Stimulated activated CD4-positive, alpha-beta T cell treated with anti-CD3 and anti-CD28 coated beads, Interleukin-2, amount 100 ng/mL, for 24 hours (primary cell): ENCODE measurements at places on chromosomes 11 and 22.

GRCh38 chr11:48172818-48173609 lies 43.6 kb upstream of the OR4B1 start:
- peak; percentile 73 for DNase-seq

DNA sequence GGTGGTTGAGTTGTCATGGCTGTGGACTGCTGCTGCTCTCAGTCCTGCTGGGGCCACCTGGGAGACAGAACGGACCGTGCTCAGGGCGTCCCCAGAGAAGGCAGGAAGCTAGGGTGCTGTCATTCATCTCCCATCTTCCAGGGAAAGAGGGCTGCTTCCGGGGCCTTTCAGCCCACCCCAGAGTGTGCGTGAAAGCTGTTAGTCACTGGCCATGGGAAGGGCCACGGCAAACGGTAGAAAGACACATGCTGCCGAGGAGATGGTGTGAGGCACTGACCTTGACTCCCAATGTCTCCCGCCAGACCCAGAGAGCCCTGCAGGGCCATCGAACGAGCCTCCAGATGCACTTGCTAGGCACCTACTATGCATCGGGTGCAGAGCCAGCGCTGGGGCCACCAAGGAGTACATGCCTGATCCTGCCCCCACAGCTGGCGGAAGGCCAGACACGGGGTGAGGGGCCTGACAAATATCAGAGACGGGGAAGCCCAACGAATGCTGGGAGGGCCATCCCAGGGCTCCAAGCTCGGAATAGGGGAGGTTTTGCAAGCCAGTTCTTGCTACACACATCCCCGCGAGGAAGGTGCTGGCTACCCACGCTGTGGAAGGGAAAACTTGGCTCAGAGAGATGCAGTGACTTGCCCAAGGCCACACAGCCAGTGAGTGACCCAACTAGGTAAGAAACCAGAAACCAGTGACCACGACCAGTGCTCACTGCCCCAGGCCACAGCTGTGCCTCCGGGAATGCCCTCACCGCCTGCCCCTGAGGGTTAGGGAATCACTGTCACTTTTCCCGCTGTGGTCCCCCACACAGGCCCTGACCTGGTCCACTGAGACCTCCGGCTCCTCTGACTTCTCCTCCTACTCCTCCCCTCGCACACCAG lies 10.1 kb downstream of the RAC2 start:
- DNase-seq, result no peak

- no peak for DNase-seq
Observed at GRCh38 chr11:11709447-11710239, 87.8 kb upstream of the GALNT18 start.

- no peak for DNase-seq
Observed at GRCh38 chr11:114164546-114164945, 105.0 kb downstream of the ZBTB16 start.

GRCh38 chr11:37984991-37985390 lies 1387.0 kb upstream of the RAG2 start:
- no peak for DNase-seq

DNA sequence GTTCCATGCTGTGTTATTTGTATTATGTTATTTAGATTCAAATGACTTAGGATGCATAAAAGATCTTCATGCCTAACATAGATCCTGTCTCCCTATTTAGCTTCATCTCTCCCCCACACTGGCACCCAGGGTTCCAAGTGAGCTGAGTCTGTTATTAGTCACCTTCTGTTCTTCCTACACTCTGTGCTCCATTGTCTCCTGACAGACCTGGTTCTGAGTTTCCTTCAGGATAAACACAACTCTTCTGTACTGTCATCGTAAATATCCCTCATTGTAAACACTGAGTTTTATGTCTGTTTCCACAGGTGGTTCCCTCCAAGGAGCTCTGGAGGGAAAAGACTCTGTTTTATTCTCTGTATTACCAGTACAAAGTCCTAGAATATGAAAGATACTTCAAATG lies 8.7 kb downstream of the MMP26 start:
- DNase-seq, result no peak

- DNase-seq, result no peak
Observed at GRCh38 chr11:67292671-67293070, 3.6 kb downstream of the ANKRD13D start.

DNA sequence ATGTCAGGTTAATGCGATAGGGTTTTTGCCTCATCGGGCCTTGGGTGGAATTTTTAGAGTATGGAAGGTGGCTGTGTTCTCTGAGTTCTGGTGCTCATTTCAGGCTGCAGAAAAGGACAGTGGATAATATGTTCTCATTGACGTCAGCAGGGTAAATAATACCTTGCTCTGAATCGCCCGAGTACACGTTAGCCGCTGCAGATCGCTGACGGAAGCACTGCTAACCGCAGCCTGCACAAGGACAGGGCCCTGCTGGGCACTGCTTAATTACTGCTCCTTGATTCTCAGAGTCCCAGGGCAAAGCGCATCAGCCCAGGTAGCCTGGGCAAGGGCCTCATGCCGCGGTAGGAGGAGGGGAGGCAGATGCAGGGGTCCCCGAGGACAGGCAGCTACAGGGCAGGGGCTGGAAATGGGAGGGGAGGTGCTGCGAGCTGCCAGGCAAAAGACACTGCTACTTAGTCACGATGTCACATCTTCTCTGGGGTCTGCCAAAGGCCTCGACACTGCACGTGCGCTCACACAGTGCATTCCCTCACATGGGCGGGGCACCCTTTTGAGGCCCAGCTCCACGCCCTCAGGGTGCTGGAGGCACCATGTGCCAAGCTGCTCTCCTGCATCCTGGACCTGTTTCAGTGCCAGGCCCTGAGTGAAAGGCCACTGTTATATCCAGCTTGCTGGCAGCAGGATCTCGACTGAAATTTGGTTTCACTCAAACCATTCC lies 35.2 kb downstream of the PPP2R1B start:
- DNase-seq, result no peak

- peak; percentile 30 for DNase-seq
Observed at GRCh38 chr11:117232911-117233409, 489 bp downstream of the RNF214 start.

DNA sequence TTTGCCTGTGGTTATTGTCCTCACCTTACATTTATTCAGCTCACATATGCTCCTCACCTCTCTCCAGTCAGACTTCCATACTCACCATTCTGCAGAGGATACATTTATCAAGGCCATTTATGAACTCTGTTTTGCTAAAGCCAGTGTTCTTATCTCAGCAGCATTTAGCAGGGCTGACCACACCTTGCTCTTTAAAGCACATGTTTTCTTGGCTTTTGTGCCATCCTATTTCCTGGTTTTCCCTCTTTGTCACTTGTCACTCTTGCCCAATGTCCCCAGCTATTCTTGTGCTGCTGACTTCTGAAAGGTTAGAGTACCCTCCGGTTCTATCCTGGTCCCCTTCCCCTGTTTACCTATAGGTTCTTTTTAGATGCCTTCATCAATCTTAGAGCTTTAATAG lies 446.6 kb downstream of the NELL1 start:
- DNase-seq, result no peak

DNA sequence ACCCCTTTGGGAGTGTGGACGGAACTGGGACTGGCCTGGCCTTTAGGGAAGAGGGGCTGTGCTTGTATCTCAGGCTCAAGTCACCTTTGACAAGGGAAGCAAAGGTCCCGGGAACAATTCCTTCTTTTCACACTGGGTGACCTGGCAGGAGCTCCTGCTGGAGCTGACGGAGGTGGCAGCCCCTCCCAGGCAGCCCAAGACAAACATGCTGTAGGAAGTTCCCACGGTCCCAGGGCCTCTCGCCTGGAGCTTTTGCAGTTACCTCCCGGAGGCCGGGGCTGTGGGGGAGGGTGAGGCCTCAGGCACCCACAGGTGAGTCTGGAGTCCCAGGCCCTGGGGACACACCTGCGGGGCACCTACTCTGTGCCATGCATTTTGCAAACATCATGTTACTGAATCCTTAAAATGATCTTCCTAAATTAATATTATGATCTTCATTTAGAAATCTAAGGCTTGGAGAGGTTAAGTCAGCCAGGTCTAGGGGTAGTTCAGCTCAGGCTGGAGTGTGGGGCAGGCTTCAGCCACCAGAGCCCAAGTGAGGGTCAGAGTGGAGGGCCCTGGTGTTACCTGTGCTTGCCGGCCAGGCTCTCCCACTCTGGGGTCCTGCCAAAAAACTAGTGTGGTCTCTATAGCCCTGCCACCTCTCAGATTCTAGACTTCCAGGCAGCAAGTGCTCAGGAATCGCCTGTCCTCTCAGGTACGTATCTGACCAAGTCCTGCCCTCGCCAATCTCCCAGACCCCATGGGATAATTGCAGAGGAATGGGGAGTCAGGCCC lies 15.7 kb upstream of the MYEOV start:
- no peak for DNase-seq

GRCh38 chr22:50656122-50657070 lies 16.2 kb upstream of the SHANK3 start:
- no peak for DNase-seq

- DNase-seq, result no peak
Observed at GRCh38 chr22:11042116-11042515, 4485.9 kb upstream of the OR11H1 start.

DNA sequence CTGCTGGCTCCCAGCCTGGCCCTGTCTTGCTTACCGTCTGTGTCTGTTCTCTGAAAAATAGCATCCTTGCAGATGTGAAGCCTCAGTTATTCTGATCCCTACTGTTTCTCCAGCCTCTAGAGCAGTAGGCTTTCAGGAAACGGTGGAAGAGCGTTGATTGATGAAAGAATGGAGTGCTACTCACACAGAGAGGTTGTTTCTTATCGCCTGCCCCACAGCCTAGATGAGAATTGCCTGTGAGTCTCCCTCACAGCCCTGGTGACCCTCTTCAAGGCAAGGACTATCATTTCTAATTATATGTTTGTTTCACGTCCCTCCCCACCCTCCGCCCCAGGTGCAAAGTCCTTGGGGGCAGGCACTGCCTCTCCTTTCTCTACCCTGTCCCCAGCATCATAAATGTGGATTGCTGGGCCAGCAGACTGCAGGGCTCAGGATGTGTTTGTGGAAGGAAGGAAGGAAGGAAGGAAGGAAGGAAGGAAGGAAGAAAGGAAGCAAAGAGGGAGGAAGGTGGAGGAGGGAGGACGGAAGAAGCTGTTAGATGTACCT lies 575.3 kb upstream of the B3GAT1 start:
- DNase-seq, result no peak

GRCh38 chr11:43467958-43468357 lies 109.2 kb downstream of the TTC17 start:
- no peak for DNase-seq

DNA sequence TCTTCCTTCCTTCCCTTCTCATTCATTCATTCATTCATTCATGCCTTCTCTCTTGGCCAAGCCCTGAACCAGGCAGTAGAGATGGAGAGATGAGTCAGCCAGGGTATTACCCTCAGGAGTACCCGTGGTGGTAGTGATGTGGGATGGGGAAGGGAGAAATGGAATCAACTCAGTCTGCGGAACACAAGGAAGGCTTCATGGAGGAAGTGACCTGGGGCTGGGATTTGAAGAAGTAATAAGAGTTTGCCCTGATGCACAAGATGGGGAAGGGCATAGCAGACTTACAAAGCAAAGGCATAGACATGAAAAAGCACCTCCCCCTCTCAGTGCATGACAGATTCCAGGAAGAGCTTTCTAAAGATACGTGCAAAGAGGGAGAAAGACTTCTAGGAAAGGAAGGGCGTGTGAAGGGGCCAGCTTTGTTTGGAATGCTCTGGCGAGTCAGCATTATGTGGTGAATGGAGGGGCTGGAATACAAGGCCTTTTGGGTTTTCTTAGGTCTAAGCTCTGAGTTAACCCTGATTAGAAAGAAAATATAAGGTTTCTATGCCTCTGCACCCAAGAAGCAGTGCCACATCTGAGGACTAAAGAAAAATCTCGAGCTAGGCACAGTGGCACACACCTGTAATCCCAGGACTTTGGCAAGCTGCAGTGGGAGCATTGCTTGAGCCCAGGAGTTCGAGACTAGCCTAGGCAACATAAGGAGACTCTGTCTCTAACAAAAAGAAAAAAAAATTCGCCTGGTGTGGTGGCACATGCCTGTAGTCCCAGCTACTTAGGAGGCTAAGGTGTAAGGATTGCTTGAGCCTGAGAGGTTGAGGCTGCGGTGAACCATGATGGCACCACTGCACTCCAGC lies 36.4 kb upstream of the ACER3 start:
- DNase-seq, result no peak

DNA sequence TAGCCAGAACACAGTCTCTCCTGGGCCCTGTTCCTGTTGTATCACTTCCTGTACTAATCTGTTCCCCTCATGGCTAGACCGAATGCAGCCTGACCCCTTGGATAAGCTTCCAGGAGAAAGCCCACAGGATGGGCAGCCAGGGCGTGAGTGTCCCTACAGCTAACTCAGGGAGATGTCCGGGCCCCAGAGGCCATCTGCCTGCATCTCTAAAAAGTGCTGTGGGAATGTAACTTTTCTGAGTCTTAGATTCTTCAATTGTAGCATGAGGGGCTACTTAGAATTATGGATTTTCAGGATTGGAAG lies 7.7 kb upstream of the MALAT1 start:
- DNase-seq, result no peak

GRCh38 chr22:31244046-31244942 lies 32.2 kb downstream of the LIMK2 start:
- no peak for DNase-seq

- DNase-seq, result no peak
Observed at GRCh38 chr11:110029714-110030113, 63.5 kb upstream of the ZC3H12C start.

DNA sequence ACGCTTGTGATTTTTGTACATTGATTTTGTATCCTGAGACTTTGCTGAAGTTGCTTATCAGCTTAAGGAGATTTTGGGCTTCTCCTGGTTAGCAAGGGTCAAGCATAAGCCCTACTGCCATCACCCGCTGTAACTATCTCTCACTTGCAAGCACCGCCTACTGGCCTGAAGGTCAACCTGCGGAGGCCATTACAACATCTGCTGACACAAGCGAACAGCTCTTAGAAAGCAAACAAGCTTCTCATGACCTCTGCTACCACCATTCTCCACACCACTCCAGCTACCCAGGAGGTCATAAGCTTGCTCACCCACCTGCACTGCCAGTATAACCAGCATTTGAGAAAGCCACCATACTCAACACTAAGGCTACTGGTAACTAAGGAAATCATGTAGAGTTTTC lies 288.4 kb upstream of the KIRREL3 start:
- DNase-seq, result no peak

- no peak for DNase-seq
Observed at GRCh38 chr11:47466701-47467250, 17.8 kb upstream of the RAPSN start.

DNA sequence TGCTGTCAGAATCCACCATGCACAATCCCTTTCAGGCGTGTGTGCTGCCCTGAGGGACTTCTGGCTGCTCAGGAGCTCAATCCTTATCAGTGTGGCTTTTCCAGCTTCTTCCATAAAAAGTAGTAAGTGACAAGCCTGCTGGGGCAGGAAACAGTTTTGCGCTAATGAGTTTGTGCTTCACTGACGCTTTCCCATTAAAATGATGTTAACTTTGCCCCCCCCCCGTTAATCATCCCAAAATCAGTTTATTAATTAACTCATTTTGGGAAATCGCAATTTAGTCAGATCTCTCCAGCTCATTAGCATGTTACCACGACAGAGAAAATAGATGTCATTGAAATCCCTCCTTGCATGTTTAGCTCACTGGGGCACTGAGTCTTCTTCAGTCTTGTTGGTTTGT lies 186.5 kb upstream of the TENM4 start:
- no peak for DNase-seq

DNA sequence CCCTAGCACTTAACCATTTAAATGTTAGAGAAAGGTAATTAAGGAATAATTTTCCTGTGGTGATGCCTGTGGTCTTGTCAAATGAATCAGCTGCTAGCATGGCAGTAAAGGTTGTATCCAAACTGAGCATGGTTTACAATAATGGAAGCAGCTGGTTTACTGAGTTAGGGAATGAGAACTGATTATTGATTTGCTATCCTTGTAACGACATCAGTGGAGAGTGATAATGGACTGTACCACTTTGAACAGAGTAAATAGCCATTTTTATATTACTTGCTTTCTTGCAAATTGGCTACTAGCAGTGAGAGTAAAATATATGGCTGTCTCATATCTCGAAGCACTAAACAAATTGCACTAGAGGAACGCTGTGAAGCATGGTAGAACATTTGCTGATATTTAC lies 589.0 kb upstream of the ANO5 start:
- DNase-seq, result no peak
